Activated naive CD4-positive, alpha-beta T cell treated with anti-CD3 and anti-CD28 coated beads, Interleukin-2, amount 50 U/mL, for 72 hours (primary cell): ENCODE measurements at places on chromosomes 13 and 19. TPM values are rescaled to one million over a fixed set of nuclear protein-coding genes. Genes with fewer than 3 reads are reported as not detected.

CYP2A6 gene
- 0.23 TPM for total RNA-seq

DNA sequence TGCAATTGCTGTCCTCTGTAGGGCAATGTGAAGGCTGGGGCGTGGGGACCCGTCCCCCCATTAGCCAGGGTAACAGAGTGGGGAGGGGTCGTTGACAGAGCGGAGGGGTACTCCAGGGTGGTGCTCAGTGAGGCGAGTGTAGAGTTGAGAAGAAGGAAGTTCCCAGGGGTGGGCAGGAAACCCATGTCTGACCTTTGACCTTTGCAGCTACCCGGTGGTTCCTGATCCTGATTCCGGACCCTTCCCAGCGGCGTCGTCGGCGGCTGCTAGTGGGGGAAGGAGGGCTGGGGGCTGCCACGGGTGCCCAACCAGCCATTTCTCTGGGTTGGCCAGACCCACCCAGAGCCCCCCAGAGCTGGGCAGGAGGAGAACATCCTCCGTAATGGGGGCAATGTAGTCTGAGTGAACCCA, 2.1 kb upstream of the PLVAP start:
- DNase-seq: no peak

DNA sequence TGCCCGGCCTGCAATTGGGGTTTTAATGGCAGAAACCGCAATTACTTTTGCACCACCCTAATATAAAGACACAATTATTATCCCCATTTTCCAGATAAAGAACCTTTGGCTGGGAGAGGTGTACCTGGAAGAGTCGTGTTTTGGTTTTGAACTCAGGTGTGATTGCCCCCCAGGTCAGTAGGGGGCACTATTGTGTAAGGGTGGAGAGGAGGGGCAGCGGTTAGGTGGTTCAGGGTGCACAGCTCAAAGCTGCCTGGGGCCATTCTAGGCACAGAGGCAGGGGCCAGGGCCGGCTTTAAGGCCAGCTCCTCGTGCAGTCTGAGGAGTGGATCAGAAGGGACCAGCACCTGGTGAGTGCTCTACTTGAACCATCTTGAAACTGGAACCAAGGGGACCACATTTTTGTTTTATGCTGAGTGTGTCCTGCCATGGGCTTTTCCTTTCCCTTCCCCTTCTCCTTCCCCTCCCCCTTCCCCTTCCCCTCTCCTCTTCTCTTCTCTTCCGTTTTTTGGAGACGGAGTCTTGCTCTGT, 5.8 kb upstream of the FCGRT start:
- peak; percentile 81 for DNase-seq

DNA sequence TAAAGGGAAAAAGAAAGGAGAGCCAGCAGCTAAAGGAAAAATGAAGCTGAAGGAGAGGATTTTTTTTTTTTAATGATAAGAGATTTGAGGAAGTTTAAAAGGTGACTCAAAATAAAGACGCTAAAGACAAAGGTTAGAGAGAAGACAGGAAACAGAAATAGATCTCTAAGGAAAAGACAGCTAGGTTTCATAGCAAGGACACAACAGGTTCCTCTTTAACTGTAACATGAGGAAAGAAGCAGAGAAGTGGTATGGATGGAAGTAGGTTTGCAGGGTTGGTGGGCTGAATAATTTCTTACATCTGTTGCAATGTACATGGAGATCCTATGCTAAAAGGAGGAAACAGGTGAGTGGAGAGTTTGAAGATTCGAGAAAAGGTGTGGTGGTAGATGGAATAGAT, 107.5 kb downstream of the MYCBP2 start:
- no peak for DNase-seq

DNA sequence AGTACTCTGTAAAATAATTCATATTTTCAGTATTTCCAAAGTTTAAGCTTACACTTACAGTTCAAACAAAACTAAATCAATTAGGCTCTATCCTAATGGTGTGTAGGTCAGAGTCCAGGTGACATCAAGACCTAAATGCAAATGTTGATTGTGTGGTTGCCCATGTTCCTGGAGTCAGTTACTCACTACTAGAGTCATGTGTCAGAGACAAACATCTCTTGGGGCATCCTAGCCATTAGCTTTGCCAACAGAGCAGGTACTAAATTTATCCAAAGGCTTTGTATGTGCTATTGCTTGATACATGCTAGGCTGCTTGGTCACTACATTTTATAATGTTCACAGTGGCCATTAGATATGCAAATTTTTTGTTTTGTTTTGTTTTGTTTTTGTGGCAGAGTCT, 11.7 kb downstream of the SPRY2 start:
- DNase-seq: no peak
